AML-193 (cell line): ENCODE measurements at places on chromosomes 2 and 18.
A peak's percentile ranks its signal among the peaks of the same experiment; 100 is the strongest.

DNA sequence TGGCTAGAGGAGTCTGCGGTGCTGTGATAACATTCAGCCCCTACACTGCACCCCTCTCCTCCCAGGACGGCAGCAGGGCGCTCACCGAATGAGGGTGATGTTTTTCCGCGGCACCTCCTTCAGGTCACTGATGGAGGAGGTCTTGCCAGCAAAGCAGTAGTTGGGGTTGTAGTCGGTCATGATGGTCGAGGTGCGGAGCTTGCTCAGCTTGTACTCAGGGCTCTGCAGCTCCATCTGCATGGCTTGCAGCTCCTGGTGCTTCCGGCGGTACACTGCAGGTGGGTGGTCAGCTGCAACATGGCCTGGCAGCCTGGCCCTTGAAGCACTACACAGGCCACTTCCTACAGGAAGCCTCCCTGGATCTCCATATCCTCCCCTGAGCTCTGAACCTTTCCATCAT lies 108.0 kb downstream of the CLIP4 start:
- no peak for DNase-seq

DNA sequence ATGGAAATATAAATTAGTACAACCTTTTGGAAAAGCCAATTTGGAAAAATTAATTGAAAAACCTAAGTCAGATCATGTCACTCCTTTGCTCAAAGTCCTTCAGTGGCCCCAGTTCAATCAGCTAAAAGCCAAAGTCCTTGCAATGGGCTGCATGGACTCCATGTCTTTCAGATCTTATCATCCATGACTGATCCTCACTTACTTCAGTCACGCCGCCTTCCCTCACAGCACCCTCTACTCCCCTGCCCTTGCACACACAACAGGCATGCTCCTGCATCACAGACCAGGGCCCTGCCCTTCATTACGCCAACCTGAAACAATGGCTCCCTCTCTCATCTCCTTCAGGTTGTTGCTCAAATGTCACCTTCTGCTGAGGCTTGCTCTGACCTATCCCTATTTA lies 15.6 kb downstream of the KANSL3 start:
- DNase-seq, result no peak

- DNase-seq, result peak; percentile 8
Observed at GRCh38 chr2:152019732-152020131, 79.1 kb downstream of the CACNB4 start.

GRCh38 chr2:231409776-231410175 lies 14.3 kb downstream of the B3GNT7 start:
- no peak for DNase-seq

GRCh38 chr2:88738271-88738670 lies 46.8 kb downstream of the RPIA start:
- no peak for DNase-seq

DNA sequence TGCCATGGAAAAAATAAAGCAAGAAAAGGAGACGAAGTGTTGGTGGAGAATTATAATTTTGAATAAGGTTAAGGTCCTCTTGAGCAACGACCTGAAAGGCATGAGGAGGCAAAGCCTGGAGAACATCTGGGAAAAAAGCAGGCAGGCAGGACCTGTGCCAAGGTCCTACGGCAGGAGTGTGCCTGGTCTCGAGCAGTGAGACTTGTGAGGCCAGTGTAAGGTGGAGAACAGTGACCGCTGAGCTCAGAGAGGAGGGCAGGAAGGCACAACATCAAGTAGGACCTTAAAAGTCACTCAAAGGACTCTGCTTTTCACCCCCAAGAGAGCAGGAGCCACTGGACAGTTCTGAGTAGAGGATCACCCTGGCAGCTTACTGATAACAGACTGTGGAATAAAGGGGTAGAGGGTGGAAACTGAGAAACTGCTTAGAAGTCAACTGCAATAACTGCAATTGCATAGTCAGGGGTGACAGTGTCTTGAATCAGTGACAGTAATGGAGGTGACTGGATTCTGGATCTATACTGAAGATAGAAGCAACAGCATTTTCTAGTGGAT lies 3.5 kb downstream of the NOL10 start:
- no peak for DNase-seq

DNA sequence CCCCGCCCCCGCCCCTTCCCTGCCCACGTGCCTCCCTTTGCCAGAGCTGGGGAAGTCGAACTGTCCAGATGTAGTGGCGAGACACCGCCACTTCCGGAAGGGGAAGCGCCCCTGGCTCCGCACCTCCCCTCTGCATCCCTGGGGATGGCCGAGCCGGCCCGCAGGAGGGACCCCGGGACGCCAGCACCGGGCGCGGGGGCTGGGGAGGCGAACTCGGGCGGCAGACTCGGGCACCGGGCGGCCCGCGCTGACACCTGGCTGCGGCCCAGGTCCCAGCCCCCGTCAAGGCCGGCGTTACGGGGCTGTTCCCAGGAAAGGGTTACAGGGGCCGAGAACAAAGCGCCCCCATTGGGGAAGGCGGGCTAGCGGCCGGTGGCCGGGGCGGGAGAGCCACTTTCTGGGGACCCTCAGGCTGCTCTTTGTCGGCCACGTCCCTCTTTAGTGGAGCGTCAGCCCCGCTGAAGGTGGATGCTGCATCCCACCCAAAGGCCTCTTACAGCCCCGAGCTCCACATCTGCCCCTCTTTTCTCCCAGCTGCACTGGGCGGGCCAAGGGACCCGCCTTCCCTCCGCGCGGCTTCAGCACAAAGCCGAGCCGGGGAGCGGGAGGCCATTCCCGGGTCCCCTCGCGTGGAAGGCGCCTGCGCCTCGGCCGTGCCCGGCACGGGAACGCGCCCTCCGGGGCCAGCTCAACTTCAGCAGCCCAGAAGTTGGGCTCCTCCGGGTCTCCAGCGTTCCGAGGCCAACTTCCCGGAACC lies 1.3 kb downstream of the SDC1 start:
- no peak for DNase-seq

- DNase-seq, result no peak
Observed at GRCh38 chr2:220708366-220708765, 863.7 kb downstream of the EPHA4 start.

DNA sequence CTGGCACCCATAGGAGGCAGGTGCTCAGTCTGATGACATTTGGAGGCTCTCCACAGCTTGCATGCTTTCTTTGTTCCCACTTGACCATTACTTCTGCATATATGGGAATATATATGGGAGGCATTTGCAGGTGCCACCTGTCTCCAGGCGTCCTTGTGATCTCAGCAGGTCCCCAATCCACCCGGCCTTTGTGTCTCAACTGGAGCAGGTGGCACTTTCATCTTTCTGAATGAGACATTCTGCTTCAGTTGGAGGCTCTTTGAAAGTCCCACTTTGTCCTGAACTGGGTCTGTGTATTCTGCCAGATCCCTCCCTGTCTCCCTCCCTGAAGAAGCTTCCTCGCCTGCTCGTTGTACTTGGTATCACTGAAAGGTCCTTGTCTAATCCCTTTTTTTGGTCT lies 318.1 kb upstream of the EPAS1 start:
- no peak for DNase-seq
